Left lung (tissue), 14 donors: ENCODE measurements at places on chromosomes 1 and 21. TPM values are rescaled to one million over a fixed set of nuclear protein-coding genes. Genes with fewer than 3 reads are reported as not detected.

Gene KANK4
- 2.0 TPM for total RNA-seq

Gene WNT4
- total RNA-seq, result 4.0 TPM

Gene CLCA2
- 0.42 TPM for total RNA-seq

Gene KCNJ9
- total RNA-seq, result not detected

Gene SLC9C2
- 0.35 TPM for total RNA-seq

Gene PLD5
- total RNA-seq, result 0.55 TPM

Gene RIPPLY3
- 0.35 TPM for total RNA-seq

Gene WNT3A
- 0.96 TPM for total RNA-seq

Gene FALEC
- total RNA-seq, result not detected

Gene G0S2
- 10.6 TPM for total RNA-seq

Gene GCSAML
- 0.32 TPM for total RNA-seq

Gene SPATA45
- total RNA-seq, result not detected

Gene DNASE2B
- total RNA-seq, result 2.7 TPM

Gene SH2D1B
- 0.68 TPM for total RNA-seq

Gene ADAR
- 197 TPM for total RNA-seq

Gene CRP
- total RNA-seq, result not detected

Gene IBA57
- 13.5 TPM for total RNA-seq

Gene CRB1
- 0.16 TPM for total RNA-seq

Gene KCND3
- 8.2 TPM for total RNA-seq

Gene CA14
- total RNA-seq, result 0.18 TPM

Gene HS2ST1
- 25.9 TPM for total RNA-seq

Gene LCE1D
- not detected for total RNA-seq

Gene FAM131C
- not detected for total RNA-seq

Gene RHBG
- total RNA-seq, result not detected

Gene FMO5
- total RNA-seq, result 29.0 TPM

Gene ANXA9
- total RNA-seq, result 1.1 TPM

Gene SDC3
- 48.2 TPM for total RNA-seq

Gene SPATA1
- 1.9 TPM for total RNA-seq

Gene DAP3
- total RNA-seq, result 71.7 TPM

Gene CD2
- total RNA-seq, result 4.6 TPM

Gene SNAPIN
- 34.5 TPM for total RNA-seq

Gene USP21
- 24.1 TPM for total RNA-seq

Gene NOS1AP
- total RNA-seq, result 6.2 TPM

Gene RXRG
- total RNA-seq, result 1.1 TPM

Gene RIPK4
- 5.8 TPM for total RNA-seq

Gene KIF14
- 0.71 TPM for total RNA-seq

Gene JAM2
- total RNA-seq, result 14.1 TPM

Gene ANGPTL1
- 11.0 TPM for total RNA-seq

Gene NBPF14
- total RNA-seq, result 16.8 TPM

Gene PCAT6
- 1.1 TPM for total RNA-seq

Gene CD48
- total RNA-seq, result 9.9 TPM

Gene OR2L5
- not detected for total RNA-seq

Gene NCAM2
- total RNA-seq, result 19.7 TPM

Gene TOR1AIP2
- 108 TPM for total RNA-seq

Gene GPR52
- 2.1 TPM for total RNA-seq

Gene OR2G6
- not detected for total RNA-seq

Gene PGLYRP4
- not detected for total RNA-seq
